ENCODE measurements at places on chromosomes 16 and 17.

DNA sequence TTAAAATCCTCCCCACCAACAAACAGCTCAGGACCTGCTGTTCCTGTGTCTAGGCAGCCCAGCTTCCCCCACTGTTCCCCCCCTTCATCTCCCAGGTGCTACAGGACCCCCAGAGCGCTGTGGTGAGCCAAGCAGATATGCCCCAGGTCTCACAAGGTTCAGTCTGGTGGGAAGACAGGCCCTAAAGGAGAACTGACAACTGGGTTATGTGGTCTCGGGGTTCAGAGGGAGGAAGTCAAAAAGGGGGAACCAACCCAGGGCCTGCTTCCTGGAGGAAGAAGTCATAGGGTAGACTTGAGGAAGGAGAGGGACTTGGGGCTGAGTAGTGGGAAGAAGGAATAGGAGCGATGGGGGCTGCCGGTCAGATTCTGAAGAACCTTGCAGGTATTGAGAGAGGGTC, 2.6 kb downstream of the RIPOR1 start:
- DNase-seq, result no peak

DNA sequence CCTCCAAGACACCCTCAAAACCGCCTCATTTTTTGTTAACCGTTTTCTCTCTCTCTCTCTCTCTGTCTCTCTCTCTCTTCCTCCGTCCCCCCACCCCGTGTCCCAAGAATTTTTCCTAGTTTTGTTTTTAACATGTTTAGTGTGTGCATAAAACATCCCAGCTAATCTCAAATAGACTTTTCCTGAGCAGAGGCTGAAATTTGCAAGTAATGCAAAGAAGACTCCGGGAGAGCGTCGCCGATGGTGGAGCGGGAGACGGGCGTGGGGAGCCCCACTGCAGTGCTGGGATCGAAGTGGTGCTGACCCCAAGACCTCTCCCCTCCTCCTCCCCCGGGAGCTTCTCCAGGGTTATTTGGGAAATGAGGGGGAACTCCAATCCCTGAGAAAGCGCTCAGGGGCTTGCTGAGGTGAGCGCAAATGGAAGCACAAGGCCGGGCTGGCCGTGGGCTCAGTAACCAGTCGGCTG, 4.7 kb upstream of the DLX4 start:
- DNase-seq, result no peak

DNA sequence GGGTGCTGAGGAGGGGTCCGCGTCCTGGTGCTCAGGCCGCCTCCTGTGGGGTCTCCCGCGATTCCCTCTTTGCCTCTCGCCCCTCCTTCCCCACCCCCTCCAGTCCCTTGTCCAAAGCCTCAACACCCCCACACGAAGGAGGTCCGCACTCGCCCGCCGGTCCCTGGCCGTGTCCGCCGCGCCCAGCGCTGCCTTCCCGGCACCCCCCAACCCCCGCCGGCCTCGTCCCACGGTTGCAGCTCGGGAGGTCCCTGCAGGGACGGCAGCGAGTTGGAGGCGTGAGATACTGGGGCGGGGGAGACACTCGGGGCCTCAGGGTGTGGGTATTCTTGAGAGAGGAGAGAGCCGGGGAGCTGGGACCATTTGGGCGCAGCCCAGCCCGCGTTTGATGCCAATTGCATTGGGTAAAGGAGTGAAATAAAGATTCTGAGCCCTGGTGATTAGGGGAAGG, 468 bp downstream of the FLYWCH2 start:
- DNase-seq, result no peak

DNA sequence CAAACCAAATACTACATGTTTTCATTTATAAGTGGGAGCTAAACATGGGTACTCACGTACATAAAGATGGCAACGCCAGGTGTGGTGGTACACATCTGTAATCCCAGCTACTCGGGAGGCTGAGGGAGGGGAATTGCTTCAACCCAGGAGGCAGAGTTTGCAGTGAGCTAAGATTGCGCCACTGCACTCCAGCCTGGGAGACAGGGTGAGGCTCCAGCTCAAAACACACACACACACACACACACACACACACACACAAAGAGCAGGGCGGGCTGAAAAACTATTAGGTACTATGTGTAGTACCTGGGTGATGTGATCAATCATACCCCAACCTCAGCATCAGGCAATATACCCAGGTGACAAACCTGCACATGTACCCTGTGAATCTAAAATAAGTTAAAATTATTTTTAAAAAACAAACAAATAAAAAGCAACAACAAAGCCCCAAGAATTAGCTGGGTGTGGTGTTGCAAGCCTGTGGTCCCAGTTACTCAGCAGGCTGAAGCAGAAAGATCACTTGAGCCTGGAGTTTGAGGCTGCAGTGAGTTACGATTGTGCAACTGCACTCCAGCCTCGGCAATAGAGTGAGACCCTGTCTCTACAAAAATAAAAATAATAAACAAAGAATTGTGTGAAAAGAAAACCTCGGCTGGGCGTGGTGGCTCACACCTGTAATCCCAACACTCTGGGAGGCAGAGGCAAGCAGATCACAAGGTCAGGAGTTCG, 11.9 kb upstream of the FAAP100 start:
- peak; percentile 46 for DNase-seq

DNA sequence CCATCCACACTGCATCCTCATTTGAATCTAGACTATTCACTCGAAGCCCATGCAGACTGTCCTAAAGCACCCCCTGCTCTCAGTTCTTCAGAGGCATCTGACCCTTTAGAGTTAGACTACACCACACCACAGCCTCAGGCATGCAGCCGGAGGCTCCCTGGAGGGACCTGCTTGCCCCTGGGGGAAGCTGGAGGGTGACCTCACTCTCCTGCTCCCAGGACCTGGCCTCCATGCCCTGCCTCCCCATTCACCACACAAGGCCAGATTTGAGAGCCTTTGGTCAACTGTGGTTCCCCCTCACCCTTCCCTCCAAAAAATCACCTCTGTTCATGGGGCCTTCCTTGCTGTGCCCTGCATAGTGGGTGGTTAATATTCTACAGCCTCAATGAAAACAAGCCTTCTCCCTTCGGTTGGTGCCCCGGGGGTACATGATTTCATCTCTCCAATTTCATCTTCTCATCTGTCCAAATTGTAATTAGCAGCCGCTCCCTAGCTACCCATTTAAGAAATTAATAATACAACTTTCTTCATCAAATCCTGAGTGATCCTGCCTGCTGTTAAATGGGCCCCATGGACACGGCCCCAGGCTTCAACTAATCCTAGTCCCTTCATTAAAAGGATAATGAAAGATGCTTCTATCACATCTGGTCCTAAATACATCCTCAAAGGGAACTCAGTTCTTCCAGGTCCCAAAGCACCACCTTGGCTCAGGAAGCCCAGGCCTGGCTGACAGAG, 24.4 kb downstream of the ABCC12 start:
- no peak for DNase-seq

DNA sequence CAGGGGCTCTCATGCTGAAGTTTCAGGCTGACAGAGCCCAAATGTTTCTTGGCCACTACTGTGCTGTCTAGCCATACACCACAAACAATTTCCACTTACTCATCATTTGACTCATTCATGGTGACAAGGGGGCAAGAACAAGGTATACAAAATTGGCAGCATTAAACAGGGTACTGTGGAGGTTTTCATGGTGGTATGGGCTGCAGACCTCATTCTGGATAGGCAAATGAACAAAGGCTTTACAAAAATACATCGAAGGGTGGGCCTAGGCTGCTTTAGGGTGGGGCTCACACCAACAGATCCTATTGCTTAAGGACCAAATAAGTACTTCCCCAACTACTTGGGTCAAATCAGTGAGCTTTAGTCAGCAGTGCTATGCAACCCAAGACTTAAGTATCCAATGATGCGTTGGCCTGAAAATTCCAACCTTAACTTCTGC, 53.0 kb downstream of the N4BP1 start:
- DNase-seq, result peak; percentile 34

- no peak for DNase-seq
Observed at GRCh38 chr17:68613739-68614298, 12.7 kb upstream of the FAM20A start.

- peak; percentile 76 for DNase-seq
Observed at GRCh38 chr17:2262135-2262587, 41.4 kb downstream of the SMG6 start.

DNA sequence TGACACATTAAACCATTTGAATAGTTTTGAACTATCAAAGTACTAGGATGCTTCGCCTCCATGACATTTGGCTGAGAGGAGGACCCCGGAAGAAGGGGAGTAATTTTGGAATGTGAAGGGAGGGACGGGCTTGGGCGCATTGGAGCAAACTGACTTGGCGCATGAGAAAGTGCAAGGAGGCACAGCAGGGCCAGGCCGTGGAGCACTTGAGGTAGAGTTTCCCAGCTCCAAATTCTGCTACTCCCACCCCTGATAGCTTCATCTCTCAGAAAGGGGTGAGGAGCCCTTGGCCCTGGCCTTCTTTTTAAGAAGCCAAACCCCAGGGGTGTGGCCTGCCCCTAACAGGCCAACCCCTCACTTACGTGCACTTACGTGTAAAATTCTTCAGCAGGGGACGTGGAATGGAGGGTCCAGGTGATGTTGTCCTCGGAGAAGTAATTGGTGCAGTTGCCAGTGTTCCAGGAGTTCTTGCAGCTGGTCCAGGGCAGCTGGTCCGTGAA, 17.7 kb downstream of the SLC6A4 start:
- no peak for DNase-seq

- no peak for DNase-seq
Observed at GRCh38 chr17:31549121-31549524, 157.6 kb downstream of the RAB11FIP4 start.

DNA sequence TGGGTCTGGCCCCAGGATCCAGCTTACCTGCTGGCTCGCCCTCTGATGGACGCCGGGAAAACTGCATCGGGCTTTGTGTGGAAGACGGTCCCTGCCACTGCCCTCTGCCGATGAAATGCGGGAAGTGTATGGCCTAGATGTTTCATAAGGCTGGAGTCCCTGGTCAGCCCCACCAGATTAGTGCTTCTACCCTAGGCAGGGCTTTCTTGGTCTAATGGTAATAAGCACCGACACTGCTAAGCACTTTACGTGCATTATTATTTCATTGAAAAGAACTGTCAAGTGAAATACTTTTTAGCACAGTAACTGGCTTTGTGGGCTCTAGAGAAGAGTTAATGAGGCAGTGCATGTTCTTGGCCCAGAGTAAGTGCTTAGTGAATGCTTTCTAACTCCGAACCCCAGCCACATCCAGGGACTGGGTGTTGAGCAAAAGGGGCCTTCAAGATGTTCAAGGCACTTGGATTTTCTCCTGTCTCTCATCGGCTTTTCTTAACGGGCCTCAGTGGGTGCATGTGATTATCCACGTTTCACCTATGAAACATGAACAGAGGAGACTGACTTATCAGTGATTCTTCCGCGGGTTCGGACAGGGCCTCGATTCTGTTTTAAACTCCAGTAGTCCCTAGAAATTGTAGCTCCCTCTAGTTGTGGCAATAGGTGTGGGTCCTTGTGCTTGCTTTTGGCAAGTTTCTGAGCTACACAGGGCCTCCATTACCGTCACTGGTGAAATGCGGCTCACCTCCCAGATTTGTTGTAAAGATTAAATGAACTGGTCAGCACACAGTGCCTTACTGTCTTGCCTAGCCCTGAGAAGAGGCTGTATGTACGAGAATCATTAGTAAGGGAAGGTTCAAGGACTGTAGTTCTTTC, 6.6 kb downstream of the TRAF4 start:
- DNase-seq, result peak; percentile 79

DNA sequence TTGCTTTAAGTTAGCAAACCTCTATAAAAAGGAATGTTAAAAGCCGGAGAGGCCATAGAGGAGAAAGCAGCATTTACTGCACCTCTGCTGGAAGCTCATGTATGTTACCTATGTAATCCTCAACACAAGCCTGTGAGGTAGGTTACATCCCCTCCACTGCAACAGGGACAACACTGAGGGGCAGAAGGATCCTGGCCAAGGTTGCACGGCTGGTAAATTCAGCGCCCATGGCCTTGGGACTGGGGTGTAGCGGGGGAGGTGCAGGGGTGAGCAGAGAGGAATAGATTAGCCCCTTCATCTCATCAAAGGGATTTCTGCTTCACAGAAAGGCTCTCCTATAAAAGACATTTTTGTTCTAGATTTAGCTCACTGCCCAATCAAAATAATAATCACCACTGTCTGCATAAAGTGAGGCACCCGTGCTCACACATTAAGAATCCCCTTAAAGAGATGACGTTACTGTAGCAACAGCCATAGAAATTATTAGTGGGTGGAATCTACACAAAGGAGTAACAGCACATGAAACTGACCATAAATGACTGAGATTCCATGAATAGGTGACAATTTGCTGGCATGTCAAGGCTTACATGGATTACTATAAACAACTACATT, 3.3 kb downstream of the ZCCHC14 start:
- DNase-seq, result no peak

- DNase-seq, result no peak
Observed at GRCh38 chr17:37274461-37274860, 101.3 kb upstream of the C17orf78 start.

DNA sequence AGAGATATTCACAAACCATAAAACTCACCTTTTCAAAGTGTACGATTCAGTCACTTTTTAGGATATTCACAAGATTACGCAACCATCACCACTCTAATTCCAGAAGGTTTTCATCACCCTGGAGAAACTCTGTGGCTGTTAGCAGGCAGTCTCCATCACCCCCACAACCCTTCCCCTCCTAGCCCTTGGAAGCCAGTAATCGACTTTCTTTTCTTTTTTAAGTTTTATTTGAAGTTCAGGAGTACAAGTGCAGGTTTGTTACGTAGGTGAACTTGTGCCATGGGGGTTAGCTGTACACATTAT, 363.5 kb downstream of the CPPED1 start:
- DNase-seq, result no peak

GRCh38 chr16:61460020-61460419, 576.2 kb downstream of the CDH8 start:
- DNase-seq, result no peak

DNA sequence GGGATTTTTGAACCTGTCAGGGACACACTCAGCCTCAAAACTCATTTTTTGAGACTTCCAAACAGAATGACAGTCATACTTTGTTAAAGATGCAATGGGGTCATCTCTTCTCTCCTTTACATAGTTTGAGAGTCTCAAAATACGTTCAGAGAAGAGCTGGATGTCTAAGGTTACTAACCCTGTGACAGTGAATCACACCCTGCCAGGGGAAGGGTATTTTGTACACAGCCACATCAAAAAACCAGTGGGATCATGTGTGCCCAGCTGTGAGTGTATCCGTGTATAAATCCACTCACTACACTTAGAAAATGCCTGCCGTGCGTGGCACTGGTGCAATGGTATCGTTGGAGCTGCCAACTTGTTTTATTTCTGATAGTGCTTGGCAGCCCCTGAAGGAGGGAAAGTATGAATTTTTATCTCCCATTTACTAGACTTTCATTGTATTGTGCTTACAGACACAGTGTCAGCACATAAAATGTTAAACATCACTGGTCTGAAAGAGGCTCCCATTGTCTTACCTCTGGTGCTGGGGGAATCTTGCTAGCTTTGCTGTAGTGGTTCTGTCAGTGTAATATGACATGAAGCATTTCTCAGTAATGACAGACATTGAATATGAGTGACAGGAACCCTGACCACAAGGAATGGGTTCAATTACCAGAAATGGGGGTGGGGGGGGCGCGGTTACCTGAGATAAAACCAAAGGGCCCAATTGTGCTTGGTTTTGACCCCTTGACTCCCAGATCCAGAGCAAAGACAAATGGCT, 256.3 kb downstream of the FTO start:
- no peak for DNase-seq

GRCh38 chr17:45299361-45299760, 17.5 kb downstream of the MAP3K14 start:
- DNase-seq, result no peak

DNA sequence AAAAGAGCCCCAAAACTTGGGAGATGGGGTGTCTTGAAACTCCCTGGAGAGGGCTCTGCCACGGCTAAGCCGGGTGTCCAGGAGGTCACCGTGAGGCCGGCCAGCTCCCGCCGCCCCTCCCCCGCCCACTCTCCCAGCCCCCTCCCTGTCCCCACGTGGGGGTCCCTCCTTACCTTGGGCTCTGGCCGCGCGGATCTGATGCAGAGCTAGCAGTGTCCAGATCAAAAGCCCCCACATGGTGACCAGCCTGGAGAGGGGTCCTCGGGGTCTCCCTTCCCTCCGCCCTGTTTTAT, 447 bp downstream of the SDK2 start:
- no peak for DNase-seq
